Activated T-cell treated with anti-CD3 and anti-CD28 coated beads, Interleukin-2, amount 50 U/mL, for 48 hours (primary cell): ENCODE measurements at places on chromosomes 2 and 18.

DNA sequence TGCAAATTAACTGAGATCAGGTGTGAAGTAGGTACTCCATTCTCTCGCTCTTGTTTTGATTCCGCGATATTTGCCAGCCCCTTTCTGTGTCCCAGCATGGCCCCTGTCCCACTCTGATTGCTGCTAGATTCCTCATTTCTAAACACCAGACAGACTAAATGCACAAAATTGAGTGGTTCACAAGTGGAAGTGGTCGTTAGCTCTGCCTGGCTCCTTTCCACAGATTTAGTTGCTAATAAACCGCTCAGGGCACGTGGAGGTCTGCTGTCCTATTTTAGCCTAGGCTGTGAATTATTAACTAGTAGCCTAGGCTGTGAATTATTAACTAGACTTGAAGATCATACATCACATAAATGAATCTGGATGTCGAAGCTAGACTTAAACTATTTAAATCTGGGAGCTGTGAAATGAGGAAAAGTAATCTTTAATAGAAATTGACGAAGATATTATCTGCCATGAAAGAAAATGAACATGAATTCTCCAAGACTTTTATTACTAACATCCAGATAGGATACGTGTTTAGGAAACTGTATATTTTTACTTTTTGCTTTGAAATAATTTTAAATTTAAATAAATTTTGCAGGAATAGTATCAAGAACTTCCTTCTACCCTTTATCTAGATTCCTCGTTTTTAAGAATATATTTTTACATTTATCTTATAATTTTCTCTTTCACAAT is 3.7 kb downstream of the IL1RL2 start:
- DNase-seq, result no peak

DNA sequence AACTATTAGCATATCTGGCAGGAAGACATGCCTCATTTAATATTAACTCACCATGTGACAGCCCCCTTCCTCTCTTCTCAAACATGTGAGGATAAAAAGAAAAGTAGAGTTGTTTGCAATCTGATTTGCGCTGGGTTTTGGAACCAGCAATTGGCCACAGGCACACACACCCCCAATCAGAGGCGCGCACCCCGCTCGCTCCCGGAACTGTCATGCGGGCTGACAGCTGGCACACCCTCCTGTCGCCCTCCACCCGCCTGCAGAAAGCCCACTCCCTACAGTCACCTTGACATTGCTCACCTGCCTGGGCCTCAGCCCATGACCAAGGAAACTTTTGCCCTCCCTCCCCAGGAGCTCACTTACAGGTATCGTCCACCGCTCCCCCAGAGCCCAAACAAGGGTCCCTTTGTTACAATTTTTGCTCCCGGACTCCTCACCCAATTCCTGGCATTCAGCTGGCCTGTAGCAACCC is 1.1 kb downstream of the COBLL1 start:
- no peak for DNase-seq

DNA sequence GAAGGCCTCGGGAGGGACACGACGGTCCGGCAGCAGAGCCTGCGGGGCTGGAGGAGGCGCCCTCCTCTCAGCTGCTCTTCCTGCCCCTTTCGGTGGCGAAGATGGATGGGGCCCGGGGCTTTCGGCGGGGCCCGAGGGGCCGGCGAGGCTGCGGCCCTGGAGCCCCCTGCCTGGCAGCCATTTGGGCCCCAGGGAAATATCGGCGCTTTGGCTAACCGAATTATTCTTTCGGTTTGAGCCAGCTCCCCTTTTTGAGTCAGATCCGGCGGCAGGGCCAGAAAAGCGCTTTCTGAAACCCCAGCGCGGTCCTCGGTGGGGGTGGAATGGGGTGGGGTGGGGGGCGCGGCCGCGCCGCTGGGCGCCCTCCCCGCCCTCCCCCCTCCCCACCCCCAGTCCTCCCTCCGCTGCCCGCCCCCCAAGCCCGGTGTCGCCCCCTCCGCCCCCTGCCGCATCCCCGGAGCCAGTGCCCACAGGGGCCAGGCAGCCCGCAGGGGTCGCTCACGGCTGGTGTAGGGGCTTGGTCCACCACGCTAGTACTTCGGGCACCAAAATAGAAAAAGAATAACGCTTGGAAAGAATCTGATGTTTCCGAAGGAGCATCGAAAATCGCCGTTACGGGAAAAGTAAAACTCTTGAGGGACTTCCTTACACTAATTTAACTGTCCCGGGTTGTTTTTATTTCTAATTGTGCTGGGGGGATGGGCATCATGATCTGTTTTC is 9.1 kb upstream of the ARID5A start:
- peak; percentile 85 for DNase-seq

GRCh38 chr18:61334951-61335683 is 1.9 kb downstream of the CDH20 start:
- no peak for DNase-seq

DNA sequence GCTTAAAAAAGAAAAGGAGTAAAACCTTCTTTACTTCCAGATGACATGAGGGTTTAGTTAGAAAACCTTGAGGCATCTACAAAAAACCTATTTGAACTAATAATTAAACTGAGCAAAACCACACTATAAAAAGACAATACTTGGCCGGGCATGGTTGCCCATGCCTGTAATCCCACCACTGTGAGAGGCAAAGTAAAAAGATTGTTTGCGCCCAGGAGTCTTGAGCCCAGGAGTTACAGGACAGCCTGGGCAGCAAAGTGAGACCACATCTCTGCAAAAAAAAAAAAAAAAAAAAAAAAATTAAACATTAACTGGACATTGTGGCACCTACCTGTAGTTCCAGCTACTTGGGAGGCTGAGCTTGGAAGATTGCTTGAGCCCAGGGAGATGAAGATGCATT is 502.8 kb upstream of the LRRTM4 start:
- no peak for DNase-seq

DNA sequence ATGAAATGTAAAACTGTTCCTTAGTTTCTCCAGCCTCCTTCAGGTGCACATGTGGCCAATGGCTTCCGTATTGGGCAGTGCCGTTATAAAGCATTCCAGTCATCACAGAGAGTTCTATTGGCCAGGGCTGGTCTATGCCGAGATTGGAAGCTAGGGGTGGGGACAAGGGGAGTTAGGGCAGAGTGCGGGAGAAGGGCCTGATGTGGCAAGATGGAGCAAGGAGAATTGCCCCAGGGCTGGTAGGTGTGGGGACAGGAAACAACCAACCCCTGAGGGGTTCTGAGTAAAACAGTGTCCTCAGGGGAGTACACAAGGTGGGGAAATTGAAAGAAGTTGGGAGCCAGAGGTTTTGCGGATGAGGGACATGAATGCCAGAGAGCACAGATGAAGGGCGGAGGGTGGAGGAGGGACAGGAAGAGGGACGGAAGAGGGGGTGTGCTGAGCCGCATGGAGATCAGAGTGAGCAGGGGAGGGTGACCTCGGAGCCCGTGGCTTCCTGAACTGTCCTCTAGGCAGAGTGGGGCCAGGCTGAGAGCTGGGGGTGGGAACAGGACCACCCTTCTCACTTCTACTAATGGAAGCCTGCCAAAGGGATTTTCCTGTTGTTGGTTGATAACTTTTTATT is 9.1 kb upstream of the ATP6V1C2 start:
- DNase-seq, result peak; percentile 26

- DNase-seq, result peak; percentile 44
Measured at GRCh38 chr2:98664323-98664722, 55.9 kb downstream of the UNC50 start.

- no peak for DNase-seq
Measured at GRCh38 chr2:26533661-26534060, 55.7 kb upstream of the OTOF start.

GRCh38 chr2:55581874-55582547 is 35.4 kb downstream of the PPP4R3B start:
- DNase-seq, result no peak

DNA sequence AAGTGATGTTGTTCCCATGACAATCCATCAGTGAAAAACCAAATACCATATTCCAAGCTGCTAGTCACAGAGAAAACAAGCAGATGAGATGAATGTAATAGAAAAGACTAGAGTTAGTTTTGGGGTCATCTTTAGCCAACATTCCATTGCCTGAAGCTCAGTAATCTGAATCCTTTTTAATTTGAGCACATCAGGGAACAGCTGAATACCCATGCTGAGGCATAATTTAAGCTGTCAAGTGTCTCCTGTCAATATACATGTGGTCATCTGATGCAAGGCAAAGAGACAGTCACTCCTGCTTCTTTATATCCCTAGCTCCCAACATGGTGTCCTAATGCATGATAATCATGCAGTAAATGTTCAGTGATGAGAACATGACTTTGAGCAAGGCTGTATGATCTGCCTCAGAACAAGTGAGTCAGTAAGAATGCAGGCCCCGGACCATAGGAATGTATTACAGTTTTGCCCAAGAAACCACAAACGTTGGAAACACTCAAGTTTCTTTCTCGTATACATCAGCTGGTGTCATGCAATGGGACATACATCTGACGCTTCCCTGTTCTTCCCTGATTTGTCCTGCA is 48.0 kb downstream of the CDK15 start:
- DNase-seq, result no peak

DNA sequence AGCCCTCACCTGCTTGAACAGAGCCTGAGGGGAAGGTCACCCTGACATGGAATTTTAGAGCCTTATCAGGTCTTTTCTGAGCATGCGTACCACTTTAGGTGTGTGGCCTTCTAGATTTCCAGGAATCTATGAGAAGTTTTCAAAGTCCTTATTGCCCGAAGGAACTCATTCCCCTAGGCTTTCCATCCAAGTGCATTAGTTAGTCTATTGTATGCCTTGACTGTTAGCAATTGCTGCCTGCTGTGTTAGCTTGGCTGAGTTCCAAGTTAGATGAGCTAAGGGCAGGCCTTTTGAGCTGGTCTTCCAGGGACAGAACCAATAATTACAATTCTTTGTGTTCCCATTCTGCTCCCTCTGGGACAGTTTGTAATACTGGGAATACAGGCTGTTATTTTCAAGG is 30.8 kb upstream of the PUM2 start:
- no peak for DNase-seq

DNA sequence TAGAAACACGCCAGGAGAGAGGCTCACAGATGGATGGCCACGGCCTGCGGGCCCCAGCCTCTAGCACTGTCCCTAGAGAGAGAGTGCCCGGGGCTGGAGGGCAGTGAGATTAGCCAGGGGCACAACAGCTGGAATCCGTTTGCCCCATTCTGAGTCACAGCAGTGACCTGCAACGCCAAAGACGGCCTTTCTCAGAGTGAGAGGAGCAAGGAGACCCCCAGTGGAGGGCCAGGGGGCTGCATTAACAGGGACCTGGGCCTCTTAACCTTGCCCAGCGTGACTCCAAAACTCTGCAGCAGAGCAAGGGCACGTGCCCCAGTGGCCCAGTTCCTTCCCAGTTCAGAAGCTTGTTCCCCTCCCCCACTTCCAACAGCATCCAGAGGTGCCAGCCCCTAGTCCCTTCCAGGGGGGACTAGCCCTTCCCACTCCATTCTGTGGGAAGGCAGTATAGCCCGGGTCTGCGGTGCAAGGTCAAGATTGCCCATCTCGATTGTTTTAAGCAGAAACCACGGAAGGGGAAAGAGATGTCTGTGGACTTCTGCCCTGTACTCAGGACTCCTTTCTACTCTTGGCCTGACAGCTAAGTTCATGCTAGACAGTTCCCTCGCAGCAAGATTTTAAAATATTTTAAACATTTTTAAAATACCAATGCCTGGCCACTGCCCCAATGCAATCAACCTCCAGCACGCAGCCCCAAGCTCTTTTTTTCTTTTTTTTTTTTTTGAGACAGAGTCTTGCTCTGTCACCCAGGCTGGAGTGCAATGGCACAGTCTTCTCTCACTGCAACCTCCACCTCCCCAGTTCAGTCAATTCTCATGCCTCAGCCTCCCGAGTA is 50.9 kb upstream of the BIN1 start:
- no peak for DNase-seq

GRCh38 chr2:31922542-31923408 is 88.0 kb downstream of the MEMO1 start:
- DNase-seq, result no peak

- no peak for DNase-seq
Measured at GRCh38 chr2:207747653-207748560, 21.8 kb downstream of the FZD5 start.

- no peak for DNase-seq
Measured at GRCh38 chr18:40407909-40408308, 1547.1 kb upstream of the PIK3C3 start.

DNA sequence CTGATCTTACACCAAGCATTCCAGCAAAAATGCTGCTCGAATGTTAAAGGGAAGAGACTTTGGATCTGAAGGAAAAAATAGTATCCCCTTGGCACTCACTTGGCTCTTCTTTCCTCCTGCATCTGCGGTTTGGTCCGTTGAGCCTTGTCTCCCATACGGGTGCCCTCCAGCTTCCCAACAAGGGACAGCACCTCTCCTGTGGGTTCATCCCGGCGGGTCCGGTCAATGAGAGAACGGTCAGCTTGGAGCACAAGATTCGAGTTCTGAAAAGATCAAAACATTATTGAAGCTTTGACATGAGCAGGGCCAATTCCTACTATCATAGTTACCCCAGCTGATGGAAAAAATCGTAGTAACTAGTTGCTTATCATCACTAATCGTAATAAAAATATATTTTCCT is 740 bp downstream of the SNRNP200 start:
- DNase-seq, result no peak

DNA sequence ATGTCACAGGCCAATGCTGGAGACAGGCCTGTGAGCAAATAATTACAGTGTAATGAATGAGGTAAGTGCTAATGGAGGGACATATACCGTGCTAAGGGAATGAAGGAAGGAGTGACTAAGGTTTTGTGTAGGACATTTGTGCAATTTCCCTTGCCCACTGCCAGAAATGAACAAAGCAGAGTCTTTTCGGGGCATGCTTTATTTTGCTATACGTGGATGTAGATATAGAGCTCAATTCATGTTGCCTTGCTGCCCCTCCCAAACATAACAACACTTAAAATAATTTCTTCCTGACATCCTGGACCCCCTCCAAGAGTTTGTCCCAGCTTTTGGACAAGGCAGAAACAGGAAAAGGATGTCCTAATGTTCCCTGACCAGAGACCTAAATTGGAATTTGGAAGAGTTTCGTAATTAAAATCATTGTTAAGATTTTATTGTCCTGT is 23.7 kb upstream of the CD28 start:
- DNase-seq, result no peak

DNA sequence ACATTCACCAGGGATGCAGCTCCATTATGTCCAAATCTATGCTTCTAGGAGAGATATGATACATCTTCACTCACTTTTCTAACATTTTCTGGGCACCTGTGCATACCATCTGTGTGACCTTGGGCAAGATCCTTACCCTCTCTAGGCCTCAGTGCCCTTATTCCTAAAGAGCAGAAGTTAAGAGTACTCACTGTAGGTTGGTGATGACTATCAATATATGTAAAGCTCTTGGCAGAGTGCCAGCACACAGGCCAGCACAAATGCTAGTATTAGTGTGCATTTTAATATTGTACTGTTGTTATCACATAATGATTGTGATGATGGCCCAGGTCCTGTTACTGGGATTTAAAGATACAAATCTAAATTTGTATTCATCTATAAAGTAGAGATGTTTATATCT is 199.2 kb downstream of the RAD51AP2 start:
- DNase-seq, result no peak

GRCh38 chr2:235968155-235968554 is 200.0 kb downstream of the GBX2 start:
- no peak for DNase-seq

GRCh38 chr2:61636686-61637085 is 98.5 kb upstream of the XPO1 start:
- no peak for DNase-seq
